Activated naive CD8-positive, alpha-beta T cell treated with anti-CD3 and anti-CD28 coated beads, Interleukin-2, amount 10 ng/mL, durations not matched to agents 7 days and 5 days (primary cell): ENCODE measurements at places on chromosomes 12 and 14. TPM values are rescaled to one million over a fixed set of nuclear protein-coding genes. Genes with fewer than 3 reads are reported as not detected.

GRCh38 chr12:17097674-17098073 is 491.7 kb upstream of the LMO3 start:
- H3K27ac ChIP-seq, result no peak overlapping the region
- DNase-seq, result no peak
- H3K4me3 ChIP-seq, result no peak overlapping the region

The DNAJC22 gene
- total RNA-seq, result 0.31 TPM

The CDKN1B gene
- total RNA-seq, result 135 TPM

- no peak for DNase-seq
- no peak overlapping the region for H3K4me3 ChIP-seq
- no peak overlapping the region for H3K27ac ChIP-seq
Measured at GRCh38 chr14:94598816-94599655, 13.2 kb upstream of the SERPINA3 start.
